ENCODE measurements at places on chromosomes 4 and X.
A peak's percentile ranks its signal among the peaks of the same experiment; 100 is the strongest.

- no peak for DNase-seq
These were observed 165.8 kb downstream of the SHROOM4 start for GRCh38 chrX:50648156-50648555.

GRCh38 chr4:125382995-125383394 lies 68.2 kb downstream of the FAT4 start:
- DNase-seq: no peak

DNA sequence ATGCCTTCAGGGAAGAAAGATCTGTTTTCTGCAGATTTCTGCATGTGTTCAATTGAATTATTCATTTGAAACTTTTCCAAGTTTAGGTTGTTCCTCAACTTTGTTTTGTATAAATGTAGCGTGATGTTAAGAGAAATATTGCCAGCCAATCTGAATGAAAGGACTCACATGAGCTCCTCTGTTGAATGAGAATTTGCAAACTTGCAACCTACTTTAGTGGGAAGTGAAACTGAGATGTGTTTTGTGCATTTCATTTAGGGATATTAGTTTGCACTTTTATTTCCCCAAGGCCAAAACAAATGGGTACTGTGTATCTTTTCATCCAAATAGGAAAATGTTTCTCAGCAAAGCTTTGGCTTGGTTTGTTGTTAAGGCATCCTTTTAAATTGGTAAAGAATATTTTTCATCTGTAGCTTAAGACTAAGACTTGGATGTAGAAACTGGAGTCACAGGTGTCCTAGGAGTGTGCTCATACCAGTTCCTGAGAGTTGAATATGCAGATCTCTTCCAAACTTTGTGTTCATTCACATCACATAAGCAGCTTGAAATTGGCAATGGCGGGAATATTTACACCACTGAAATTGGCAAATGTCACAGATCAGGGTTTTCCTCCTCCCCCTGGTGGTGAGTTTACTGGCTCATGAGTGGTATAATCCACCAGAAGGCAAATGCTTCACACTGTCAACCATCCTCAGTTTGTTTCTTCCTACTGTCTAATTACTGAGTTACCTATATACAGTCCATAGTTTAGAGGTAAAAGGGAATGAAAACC lies 193.6 kb upstream of the BANK1 start:
- DNase-seq: peak; percentile 62

- DNase-seq: no peak
These were observed 22.2 kb downstream of the IQCM start for GRCh38 chr4:149793459-149793858.

GRCh38 chrX:47958761-47959342 lies 44.9 kb downstream of the ZNF182 start:
- DNase-seq: peak; percentile 2

All from inflammatory macrophage treated with lipopolysaccharide for 4 hours (primary cell).